Fibroblast of skin of left quadriceps (primary cell): ENCODE measurements at places on chromosomes 1 and 21.

- no peak for DNase-seq
Measured at GRCh38 chr1:86757272-86757984, 53.1 kb downstream of the SH3GLB1 start.

DNA sequence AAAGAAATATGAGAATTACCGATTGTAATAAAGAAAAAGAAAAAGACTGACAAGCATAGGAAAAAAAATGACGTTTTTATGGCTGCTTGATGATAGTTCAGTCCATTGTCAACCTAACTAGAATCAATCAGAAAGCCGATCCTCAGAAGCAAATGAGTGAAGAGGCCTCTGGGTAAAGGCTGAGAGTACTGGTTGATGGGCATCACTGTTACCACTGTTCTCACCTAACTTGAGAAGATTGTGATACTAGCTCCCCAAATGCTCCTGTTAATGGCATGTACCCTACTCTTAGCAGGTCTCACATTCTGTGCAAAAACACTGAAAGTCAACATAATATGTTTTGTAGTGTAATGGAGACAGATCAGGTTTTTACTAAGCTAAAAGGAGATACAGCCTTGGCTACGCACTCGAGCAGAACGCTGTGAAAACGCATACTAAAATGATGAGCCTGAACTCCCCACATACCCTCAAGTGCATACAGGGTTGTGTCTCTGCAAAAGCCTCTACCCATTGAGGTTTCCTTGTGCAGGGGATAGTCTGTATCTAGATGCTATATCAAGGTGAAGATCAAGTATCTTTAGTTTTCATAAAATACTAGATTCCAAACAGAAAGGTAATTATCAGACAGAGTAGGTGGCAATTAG lies 554.6 kb downstream of the SMYD3 start:
- DNase-seq, result no peak

DNA sequence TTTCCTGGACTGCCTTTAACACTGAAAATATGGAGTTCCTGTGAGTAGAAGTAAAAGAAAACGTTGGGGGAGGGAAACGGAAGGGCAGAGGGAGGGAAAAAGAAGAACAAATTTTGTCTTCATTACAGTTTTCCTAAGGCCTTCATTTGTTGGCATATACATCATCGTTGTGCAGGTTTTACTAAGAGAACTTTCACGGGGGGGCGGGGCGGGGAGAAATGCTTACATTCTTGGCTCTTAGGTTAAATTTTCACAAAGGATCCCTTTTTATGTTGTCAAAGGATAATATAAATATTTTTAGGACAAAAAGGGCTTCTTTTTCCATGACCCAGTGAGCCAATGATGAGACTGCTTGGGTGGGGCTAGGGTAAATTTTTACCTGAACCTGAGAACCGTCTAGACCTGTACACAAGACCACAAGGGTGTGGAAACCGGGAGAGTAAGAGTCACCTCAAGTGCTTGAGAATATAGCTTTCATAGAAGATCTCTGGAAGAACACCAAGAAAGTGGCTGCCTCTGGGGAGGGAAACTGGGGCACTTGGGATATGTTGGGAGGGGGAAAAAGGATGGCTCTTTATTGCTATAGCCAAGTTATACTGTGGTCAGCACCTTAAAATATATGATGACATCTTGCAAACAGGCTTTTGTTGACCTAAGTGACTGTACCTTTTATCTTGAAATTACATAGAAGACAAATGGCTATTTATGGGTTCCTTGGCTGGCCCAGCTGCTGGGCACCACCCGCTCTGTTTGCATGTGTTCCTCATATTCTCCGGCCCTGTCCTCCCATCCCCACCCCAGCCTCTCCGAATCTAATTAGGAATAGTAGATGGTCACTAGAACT lies 2.0 kb upstream of the UTP25 start:
- no peak for DNase-seq

- no peak for DNase-seq
Measured at GRCh38 chr1:208421486-208421885, 177.3 kb upstream of the PLXNA2 start.

DNA sequence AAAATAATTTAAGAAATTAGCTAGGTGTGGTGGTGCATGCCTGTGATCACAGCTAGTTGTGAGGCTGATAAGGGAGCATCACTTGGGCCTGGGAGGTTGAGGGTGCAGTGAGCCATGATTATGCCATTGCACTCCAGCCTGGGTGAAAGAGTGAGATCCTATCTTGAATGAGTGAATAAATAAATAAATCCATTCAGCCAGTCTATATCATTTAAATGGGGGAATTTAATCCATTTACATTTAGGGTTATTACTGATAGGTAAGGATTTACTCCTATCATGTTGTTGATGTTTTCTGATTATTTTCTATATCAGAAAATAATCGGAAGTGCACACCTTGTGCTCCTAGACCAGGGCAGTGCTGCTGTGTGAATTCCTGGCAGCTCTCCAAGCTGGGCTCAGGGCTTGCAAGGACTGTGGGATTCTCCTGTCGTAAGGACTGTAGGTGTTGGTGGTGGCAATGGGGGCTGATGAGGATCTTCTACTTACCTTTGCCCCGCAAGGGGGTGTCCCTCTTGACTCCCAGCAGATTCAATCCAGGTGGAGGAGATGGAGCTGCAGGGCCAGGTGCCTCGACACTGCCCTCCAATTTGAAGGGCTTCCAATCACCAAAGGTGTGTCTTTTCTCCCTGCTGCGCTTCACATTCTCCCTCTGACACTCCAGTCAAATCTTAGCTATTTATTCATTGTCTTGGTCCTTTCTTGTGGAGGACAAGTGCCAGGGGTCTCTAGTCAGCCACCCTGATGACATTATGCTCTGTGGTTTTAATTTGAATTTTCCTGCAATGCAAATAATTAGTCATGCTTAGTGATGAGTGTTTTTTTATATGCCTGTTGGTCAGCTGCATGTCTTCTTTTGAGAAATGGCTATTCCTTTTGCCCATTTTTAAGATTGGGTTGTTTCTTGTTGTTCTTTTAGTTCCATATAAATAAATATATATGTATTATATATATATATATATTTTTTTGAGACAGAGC lies 14.1 kb upstream of the TRAPPC10 start:
- no peak for DNase-seq
